Stimulated activated CD4-positive, alpha-beta T cell treated with anti-CD3 and anti-CD28 coated beads, TNF-alpha, amount 100 ng/mL, for 1 hour (primary cell): ENCODE measurements at places on chromosomes 13 and 19.
A peak's percentile ranks its signal among the peaks of the same experiment; 100 is the strongest.

DNA sequence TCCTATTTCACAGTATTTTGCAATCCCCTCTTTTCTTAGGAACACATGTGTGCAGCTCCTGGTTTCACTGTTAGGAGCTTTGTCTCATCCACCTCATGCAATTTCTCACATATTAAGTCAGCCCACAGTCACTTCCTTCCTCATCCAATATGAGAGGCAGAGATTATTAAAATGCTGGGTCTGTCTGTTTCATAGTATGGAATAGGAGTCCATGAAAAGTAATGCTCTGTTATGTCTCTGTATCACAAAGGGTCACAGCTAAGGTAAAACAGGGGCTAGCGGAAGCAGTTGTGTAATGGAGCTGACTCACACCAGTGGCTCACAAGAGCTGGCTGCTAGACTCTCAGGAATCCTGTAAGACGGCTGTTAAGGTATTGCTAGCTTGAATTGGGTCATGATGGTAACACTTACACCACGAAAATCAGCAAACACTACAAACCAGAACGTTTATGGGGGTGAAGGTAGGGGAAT, 216.5 kb downstream of the EFNB2 start:
- DNase-seq = no peak

GRCh38 chr13:65472336-65472735, 1757.8 kb downstream of the PCDH9 start:
- DNase-seq = no peak

- no peak for DNase-seq
Observed at GRCh38 chr13:75250526-75251178, 231.3 kb downstream of the TBC1D4 start.

DNA sequence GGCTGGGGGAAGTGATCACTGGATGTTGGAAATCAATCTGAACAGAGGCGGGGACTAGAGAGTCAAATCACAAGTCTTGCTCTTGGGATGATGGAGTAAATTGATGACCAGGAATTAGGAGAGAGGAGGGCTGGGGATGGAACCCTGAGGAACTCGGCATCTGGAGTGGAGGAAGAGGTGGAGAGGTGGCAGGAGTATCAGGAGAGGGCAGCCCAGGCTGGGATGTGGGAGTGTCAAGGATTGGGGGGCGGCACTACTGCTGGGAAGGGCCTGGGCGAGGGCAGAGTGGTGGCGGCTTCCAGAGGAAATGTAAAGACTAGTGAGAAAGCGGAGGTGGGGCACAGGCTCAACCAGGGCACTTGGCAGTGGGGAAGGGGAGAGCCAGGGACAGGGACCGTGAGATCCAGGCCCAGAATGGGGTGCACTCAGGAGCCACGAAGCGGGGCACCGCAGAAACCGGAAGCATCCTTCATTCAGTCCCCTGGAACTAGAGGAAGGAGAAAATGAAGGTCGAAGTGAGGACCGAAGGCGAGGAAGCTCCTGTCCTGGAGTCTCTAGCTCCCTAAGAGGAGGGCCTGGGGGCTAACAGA, 81.2 kb upstream of the GPR183 start:
- no peak for DNase-seq

GRCh38 chr13:38180126-38180525, 169.5 kb upstream of the UFM1 start:
- no peak for DNase-seq

- DNase-seq = no peak
Observed at GRCh38 chr19:48740164-48740972, at the start of gene RASIP1. RASIP1 (minus strand) TSS chr19:48740610; CDS start chr19:48740282, 328 bp downstream.

GRCh38 chr13:35887115-35887666, 244.0 kb downstream of the DCLK1 start:
- no peak for DNase-seq

GRCh38 chr13:45492538-45492937, 27.8 kb downstream of the COG3 start:
- DNase-seq = no peak

GRCh38 chr19:38833092-38833425, 1.5 kb upstream of the ECH1 start:
- no peak for DNase-seq

DNA sequence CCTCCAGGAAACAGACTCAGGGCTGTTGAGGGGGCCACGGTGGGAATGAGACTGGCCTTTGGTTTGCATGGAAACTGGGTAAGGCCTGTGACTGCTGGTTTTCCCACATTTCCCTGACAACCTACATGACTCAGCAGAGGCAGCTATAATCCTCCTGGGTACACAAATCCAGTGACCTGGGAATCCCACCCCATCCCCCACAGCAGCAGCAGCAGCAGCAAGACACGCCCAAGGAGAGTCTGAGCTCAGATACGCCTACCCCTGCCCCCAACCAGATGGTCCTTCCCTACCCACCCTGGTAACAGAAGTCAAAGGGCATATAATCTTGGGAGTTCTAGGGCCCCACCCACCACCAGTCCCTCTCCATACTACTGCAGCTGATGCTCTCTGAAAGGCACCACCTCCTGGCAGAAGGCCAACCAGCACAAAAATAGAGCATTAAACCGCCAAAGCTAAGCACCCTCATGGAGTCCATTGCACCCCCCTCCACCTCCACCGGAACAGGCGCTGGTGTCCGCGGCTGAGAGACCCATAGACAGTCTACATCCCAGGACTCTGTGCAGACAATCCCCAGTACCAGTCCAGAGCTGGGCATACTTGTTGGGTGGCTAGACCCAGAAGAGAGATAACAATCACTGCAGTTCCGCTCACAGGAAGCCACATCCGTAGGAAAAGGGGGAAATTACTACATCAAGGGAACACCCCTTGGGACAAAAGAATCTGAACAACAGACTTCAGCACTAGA, 237.2 kb upstream of the SPRY2 start:
- no peak for DNase-seq

DNA sequence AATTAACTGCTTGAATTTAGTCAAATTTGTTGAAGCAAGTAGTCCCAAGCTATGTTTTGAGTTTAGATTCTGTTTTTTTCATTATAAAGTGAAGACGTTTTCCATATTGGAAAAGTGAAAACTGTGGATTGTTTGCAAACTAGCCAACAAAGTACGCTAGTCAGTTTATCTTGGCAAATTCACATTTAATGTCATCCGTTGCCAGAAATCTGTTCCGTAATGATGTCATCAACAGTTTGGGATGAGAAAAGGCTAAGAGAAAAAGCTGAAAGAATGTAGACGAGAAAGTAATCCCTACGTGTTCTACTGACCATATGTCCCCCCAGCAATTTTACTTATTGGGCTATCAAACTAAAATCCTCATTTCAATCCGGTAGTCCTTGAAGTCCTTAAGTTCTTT, 419.6 kb downstream of the GPC6 start:
- no peak for DNase-seq

DNA sequence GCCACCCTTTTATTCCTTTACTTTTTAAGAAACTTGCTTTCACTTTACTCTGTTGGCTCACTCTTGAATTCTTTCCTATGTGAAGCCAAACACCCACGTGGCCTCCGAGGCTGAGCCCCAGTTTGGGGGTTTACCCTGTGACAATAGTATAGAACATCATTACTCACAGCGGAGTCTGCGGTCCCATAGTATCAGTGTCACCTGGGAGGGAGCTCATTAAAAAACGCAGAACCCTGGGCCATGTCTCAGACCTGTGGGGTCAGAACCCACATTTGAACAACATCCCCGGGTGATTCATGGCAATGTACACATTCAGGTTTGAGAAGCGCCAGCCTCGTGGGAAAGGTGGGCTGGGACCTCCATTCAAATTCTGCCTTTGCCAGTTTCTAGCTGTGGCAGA, 36.0 kb upstream of the UBL3 start:
- DNase-seq = no peak

DNA sequence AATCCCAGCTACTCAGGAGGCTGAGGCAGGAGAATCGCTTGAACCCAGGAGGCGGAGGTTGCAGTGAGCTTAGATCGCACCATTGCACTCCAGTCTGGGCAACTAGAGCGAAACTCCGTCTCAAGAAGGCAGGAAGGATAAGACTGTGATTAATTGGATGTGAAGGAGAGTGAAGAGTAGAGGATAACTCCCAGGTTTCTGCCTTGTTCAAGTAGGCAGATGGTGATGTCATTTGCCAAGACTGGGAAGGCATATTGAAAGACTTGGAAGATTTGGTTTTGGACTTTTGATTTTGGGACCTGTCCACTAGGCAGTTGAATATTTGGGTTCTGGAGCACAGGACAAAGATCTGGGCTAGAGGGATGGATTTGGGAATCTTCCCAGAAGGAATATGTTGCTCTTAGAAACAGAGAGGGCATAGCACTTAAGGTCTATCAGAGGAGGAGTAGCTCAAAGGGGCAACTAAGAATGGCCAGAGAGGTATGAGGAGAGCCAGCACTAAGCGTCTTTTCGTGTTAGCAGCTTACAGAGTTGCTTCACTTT, 20.0 kb downstream of the GARRE1 start:
- DNase-seq = no peak

DNA sequence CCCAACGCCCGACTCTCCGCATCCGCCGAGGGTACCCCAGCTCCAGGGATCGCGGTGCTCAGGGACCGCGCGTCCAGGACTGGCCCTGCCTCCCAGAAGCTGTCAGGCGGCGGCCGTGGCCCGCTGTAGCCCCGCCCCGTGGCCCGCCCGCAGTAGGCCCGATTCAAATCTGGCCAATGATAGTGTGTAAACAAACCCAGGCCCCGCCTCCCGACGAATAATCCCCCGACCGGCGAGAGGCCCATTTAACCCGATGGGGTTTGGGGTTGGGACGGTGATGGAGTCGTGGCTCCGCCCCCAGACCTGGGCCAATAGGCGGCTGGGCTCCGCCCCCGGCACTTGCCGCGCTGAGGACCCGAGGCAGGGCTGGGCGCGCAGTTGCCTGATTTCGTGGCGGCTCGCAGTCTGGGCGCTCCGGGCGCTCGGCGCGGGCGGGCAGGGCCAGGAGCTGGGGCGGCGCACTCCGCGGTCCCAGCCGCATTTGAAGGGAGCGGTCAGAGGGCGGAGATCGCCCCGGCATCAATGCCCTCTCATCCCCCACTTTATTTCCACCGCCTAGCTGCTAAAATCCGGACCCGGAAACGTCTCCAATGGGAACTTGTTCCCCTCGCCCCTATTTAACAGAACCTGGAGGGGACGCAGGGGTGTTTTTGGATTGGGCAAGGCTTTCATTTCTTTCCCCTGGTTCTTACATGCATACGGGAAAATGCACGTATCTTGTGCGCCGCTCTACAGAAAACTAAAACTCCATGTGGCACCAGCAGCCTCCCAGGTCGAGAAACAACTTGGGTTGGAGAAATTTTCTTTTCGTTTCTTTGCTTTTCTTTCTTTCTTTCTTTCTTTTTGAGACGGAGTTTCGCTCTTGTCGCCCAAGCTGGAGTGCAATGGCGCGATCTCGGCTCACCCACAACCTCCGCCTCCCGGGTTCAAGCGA, 8.4 kb upstream of the BICRA start:
- peak; percentile 99 for DNase-seq

GRCh38 chr13:93284064-93284463, 57.5 kb downstream of the GPC6 start:
- DNase-seq = no peak

DNA sequence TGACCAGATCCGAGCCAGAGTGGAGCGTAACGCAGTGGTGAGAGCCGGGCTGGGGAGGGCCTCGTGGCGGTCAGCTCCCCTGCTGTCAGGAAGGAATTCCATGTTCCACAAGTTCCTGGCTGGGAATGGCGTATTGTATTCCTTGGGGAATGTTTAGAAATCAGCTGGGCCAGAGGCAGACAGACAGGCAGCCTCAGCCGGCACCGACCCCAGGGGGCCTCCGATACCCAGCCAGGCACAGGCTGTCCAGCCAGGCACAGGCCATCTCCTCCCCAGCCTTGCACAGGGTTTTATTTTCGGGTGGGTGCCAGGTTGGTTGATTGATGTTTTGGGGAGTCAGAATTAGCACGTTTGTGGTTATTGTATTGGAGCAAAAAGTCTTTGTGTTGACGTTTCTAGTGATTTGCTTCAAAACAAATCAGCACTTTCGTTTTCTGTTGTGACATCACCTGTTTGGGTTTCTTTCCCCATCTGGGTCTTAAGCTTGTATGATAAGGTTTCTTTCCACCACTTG, 126.6 kb upstream of the MCF2L start:
- DNase-seq = no peak

DNA sequence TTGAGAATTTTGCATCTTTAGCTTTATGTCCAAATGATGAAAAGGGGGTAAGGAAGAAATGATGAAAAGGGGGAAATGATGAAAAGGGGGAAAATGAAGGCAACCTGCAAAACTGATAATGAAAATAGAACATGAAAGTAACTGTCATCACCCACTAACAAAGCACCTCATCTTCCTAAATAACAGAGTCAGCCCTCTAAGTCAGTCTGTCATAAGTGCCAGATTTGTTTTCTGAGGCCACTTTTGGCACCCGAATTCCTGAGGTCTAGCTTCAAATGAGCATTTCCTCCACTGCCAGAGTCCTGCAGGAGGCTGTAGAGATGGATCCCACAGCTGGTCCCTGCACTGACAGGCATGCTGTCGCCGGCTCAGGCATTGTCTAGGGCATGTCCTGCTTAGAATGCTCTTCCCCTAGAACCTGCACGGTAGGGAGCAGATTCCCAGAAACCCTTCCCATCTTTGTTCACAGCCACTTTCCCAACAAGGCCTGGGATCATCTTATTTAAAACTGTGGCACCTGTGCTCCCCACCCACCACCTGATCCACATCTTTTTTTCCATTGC, 25.3 kb downstream of the RAP2A start:
- no peak for DNase-seq

- no peak for DNase-seq
Observed at GRCh38 chr13:29355029-29355428, 240.5 kb downstream of the SLC7A1 start.

GRCh38 chr13:52104624-52105023, 24.2 kb downstream of the NEK5 start:
- DNase-seq = no peak

- no peak for DNase-seq
Observed at GRCh38 chr19:51781999-51782398, 13.0 kb upstream of the FPR3 start.

GRCh38 chr13:73672492-73672891, 461.7 kb downstream of the KLF12 start:
- no peak for DNase-seq

GRCh38 chr19:48738557-48739403, 1.6 kb downstream of the RASIP1 start:
- DNase-seq = peak; percentile 94

GRCh38 chr13:97286317-97287046, 64.3 kb downstream of the MBNL2 start:
- no peak for DNase-seq

DNA sequence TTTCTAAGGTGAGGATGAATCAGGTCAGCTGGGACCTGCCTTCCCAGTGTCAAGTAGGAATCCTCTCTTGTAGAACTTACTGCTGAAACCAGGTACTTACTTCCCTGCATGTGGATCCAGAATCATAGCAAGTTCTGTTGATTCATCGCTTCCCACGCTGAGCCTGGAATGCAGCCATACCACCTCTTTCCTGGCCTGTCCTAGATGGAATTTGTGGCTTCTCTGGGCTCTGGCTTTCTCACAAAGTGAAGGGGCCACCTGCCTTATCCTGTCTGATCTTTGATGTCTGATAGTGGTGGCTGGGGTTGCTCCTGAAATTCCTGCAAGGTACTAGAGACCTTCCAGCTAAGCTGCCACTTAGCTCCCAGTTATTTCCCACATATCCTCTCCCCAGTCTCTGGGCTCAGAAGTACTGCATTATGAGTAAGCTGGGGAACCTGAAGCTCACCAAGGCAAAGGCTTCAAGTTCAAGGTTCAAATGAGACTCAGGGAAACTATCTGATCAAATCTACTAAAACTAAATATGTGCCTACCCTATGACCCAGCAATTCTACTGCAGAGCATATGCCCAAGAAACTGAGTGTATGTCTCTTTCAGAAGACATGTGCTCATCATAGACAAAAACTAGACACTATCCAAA, 103.5 kb downstream of the SUCLA2 start:
- no peak for DNase-seq
